ENCODE measurements at places on chromosomes 6 and 20. TPM values are rescaled to one million over a fixed set of nuclear protein-coding genes. Genes with fewer than 3 reads are reported as not detected.

DNA sequence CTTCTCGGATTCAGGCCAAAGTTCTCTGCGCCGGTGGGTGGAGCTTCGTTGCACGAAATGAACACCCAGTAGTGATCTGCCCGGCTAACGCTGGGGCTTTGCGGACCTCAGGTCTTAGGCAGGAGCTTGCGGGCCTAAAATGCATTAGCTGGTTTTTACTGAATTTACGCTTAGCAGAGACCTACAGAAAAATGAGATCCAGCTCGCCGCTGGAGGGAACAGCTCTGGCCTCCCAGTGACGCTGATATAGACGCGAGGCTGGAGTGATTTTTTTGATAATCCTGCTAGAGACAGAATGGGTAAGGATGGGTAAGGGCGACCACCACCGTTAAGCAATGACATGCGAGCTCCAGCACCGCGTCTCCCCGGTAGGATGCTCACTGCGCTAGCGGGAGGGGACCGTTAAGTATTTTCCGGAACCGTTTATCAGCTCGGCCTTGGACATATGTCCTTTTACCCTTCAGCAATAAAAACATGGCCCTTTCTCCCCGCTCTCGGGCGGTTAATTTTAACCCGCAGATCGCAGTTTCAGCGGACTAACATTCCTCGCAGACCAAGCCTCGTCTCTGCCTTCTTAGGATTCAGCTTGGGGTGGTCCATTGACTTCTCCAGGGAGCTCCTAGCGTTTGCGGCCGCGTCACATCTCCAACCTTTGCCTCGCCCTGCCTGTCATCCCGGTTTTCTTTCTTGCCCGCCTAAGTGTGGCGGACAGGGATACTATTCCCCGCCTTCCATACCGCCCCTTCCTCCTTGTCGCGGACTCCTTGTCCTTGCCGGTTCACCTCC lies 109.3 kb downstream of the GPX5 start:
- peak; percentile 25 for DNase-seq

Gene DDX43
- 1.3 TPM for polyA plus RNA-seq

DNA sequence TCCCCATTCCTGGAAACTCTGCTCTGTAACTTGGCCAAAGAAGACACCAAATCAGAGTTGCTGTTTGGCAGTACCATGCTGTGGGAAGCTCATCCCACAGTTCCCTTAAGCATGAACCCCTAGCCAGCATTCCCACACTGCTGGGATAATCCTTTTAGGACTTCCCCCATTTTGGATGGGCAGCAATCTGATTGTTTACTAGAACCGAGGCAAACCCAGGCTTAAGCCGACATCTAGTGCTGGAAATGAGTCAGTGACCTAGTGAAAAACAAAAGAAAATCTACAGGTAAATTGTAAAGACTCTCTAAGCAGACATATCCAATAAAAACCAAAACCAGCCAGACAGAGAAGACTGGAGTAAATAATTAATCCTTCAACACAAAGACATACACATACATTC lies 5.2 kb downstream of the DNAH8 start:
- no peak for DNase-seq

Gene SLC22A3
- polyA plus RNA-seq: 20.2 TPM

Gene HLA-DQB1
- 11.2 TPM for polyA plus RNA-seq

All from right lung (tissue), 10 donors.